ENCODE measurements at places on chromosomes 1 and 21. TPM values are rescaled to one million over a fixed set of nuclear protein-coding genes. Genes with fewer than 3 reads are reported as not detected.

Gene UTP11
- total RNA-seq = 60.5 TPM

DNA sequence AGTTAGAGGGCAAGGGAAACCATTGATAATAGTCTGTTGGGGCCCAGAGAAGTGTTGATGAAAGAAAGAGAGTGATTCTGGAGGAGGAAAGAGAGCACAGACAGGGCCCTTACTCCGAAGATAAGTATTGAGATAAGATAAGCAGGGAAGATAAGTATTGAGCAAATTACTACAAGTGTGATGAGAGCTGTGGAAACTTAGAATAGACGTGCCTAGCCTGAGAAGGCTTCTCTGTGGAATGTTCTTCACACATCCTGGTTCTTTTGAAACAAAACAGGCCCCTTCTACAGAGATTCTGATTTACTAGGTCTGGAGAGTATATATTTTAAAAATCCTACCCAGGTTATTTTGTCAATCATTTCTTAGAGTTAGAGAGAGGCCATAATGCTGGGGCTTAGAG is 26.4 kb downstream of the FNBP1L start:
- DNase-seq = no peak

DNA sequence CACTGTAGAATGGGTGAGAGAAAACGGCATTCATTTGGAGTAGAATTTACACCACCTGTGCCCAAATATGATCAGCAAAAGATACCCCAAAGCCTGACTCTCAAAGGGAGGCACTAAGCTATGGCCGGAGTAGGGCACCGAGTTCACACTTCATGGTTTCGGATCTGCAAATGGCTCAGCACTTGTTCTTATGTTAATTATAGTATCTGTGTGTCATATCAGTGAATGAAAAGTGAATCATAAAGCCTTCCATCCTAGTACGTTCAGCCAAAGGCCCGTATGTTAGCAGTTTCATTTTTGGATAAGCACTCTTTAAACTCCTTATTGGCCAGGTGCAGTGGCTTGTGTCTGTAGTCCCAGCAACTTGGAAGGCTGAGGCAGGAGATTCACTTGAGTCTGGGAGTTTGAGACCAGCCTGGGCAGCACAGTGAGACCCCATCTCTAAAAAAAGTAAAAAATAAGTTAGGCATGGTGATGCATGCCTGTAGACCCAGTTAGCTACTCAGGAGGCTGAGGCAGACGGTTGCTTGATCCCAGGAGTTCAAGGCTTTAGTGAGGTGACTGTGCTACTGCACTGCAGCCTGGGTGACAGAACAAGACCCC is 4.9 kb upstream of the CORT start:
- no peak for DNase-seq

Gene CNR2
- not detected for total RNA-seq

Gene RPTN
- not detected for total RNA-seq

DNA sequence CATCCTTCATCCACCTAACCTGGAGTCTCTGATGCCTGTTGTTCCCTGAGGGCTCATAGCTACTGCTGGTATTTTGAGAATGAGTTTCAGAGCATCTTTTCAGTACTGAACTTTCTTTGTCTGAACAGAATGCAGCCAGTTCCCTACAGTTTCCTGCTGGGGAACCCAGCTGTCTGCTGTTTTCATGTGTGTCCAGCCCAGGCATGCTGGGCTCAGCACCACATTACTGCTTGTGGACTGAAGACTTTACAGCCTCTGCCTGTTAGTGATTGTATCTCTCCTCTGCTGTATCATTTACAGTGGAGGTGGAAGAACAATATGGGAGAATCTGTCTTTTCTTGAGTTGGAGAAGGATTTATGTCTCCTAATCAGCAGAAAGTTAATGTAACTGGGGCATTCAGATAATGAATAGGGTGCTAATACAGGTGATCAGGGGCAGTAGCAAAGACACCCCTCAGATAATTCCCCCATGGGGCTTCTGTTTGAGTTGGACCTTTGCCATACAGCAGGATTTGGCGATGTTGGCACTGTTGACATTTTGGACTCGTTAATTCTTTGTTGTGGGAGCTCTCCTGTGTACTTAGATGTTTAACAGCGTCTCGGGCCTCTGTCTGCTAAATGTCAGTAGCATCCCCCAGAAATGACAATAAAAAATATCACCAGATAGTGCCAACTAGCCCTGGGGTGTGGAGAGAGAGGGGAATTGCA is 207.7 kb downstream of the HHAT start:
- peak; percentile 62 for DNase-seq

Gene OR2L5
- total RNA-seq = not detected

GRCh38 chr1:1517973-1518620 is 6.1 kb downstream of the ATAD3A start:
- no peak for DNase-seq

Gene KCNC4
- total RNA-seq = 4.8 TPM

DNA sequence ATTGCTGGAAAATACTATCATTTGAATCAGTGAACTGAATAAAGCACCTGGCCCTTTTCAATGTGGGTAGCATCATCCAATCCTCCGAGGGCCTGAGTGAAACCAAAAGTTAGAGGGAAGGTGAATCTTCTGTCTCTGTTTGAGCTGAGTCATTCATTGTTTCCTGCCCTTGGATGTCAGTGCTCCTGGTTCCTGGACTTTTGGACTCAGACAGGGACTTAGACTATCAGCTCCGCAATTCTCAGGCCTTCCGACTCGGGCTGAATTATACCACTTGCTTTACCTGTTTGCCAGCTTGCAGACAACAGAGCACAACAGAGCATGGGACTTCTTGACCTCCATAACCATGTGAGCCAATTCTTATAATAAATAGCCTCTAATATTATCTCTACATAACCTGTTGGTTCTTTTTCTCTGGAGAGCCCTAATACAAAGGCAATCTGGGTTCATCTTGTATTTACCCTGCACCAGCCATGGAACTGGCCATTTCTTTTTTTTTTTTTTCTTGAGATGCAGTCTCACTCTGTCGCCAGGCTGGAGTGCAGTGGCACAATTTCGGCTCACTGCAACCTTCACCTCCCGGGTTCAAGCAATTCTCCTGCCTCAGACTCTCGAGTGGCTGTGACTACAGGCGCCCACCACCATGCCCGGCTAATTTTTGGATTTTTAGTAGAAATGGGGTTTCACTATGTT is 19.2 kb upstream of the VASH2 start:
- no peak for DNase-seq

Gene SIM2
- total RNA-seq = 4.7 TPM

GRCh38 chr1:245153081-245153551 is 1.7 kb upstream of the KIF26B start:
- peak; percentile 92 for DNase-seq

DNA sequence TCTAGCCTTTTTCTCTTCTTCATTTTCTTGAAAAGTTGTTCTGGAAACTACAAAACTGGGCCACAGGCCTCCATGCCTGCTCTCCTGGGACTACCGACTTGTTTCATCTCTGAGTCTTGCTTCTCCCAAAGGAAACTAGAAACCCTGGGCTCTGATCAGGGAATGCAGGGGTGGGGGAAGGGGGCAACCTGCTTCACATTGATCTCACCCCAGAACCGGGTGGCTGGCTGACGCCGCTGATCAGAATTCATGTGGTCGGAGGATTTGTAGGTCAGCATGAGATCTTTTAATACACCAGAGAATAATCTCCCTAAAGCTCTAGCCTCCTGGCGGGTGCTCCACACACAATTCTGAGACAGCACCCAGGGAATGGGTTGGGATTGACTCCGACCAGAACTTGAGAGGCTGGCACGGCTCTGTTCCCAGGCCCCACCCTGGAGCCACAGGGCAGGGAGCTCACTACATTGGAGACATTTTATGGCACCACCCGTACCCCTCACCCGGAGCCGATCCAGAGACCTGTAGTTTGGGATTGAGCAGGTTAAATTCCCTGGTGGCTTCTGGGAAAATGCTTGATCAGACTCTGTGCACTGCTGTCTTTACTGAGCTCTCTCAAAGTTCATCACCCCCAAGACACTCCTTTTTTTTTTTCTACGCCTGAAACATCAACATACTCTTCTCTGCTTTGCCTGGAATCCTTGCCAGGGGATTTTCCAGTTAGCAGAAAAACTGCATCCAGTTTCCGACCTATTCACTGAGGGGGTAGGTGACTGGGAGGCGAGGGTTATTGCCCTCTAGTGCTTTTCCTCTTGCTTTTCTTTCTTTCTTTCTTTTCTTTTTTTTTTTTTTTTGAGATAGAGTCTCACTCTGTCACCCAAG is 12.2 kb upstream of the ARHGEF10L start:
- no peak for DNase-seq

DNA sequence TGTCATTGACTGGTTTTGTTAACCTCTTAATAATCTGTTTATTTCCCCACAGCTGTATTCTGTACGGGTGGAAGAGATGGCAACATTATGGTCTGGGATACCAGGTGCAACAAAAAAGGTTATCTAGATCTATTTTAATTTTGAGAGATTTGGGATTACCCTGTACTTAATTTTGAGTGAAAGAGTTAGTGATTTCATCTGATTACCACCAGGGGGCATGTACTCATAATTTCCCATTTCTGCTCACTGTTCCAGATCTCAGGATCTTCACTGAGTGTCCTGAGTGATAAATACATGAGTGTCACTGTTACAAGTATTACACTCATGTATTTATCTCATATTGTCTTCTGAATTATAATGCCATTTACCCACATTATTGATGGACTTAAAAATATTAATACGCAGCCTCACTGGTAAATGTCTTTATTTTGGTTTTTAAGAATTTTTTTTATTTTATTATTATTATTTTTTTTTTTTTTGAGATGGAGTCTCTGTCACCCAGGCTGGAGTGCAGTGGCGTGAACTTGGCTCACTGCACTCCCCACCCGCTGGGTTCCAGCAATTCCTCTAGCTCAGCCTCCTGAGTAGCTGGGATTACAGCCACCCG is 27.4 kb downstream of the DTL start:
- DNase-seq = peak; percentile 55

DNA sequence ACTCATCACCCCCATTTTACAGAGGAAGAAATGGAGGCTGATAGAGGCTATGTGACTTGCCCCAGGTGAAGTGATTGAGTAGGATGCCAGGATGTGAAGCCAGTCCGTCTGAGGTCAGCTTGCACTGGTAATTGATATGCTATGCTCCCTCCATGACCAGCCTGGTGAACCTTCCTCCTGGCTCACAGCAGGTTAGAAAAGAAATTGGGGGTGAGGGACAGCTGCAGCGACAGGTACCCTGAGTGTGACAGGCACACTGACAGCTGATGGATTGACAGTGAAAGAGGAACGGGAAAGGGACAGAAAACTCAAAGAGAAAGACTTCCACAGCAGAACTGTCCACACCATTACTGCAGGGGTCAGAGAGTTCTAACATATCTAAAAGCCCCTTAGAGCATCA is 102.1 kb downstream of the SUSD4 start:
- no peak for DNase-seq

GRCh38 chr21:15208786-15209185 is 144.0 kb upstream of the NRIP1 start:
- DNase-seq = no peak

DNA sequence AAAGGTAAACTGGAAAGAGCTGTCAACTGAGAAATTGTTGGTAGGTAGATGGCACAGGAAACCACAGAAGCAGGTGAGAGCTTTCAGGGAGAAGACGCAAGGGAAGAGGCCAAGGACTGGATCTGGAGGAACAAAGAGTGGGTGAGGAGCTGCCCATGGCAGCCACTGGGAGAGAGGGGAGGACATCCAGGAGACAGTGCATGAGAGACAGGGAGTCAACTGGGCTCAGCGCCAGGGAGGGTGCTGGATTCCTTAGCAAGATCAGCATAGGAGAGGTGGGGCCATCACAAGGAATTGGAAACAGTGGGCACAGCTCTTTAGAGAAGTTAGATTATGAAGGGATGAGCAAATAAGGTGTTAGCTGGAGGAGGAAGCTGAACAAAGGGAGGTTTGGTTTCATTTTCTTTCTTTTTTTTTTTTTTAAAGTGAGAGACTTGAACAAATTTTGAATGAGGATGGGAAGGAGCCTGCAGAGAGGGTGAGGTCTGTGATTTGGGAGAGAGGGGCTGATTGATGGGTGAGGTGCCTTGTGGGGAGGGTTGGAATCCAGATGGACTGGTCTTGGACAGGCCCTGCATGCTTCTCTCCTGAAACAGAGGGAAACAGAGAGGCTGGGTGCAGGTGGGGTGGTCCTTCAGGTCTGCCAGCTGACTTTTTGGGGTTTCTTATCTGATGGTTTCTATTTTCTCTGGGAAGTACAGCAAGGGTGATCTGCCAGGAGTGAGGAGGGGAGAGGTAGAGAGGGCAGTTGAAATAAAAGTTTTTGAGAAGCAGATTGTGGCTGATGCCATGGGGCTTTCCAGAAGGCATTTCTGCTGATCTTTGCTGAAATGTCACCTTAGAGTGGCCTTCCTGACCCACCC is 5.4 kb downstream of the CYP4B1 start:
- DNase-seq = no peak

Gene AADACL3
- not detected for total RNA-seq

DNA sequence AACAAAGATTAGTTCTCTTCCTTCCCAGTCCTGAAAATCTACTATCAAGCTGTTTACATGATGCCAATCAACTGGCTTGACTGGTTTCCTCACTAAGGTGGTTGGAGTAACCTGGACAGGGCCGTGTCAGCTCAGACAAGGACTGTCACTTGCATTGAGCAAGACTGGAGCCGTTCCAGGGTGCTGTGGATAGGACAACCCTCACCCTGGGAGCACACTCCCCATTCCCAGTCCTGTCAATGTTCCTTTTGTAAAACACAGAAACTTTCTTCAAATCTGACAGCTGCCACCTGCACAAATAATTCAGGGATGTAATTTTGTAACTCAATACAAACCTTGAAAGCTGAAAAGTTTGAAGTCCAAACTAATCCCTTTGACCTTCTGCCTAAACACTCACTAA is 31.4 kb downstream of the PLPP3 start:
- DNase-seq = no peak

DNA sequence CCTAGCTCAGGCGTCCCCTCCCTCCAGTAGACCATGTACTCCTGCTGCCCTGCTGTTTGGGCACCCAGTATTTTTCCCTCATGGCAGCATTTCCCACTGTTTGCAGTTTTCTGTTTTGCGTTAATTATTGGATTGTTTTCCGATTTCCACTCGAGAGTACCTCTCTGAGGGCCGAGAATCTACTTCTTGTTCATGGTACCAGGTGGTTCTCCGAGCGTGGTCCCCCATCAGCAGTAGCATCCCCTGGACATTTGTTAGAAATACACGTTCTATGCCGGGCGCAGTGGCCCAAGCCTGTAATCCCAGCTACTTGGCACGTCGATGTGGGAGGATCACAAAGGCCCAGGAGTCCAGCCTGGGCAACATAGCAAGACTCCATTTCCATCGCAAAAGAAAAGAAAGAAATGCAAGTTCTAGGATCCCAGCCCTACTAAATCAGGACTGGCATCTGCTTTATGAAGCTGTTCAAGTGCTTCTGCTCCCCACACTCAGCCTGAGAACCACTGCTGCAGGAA is 690 bp downstream of the RRP1 start:
- peak; percentile 14 for DNase-seq

DNA sequence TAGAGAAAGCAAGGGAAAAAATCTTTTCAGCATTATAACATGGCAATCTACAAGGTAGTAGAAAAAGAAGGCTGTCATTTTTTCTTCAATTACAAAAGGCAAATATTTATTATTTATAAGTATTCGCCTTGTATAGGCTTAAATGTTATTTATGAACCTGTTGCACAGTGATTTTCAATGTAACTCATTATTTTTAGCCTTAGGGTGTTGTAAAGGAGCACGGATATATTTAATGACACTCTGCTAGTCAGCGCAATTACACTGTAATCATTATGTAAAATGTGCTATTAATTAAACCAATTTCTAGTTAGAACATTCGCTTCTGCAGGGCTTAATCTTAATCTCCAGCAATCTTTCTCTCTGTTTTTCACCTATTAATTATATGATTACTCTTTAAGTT is 145.0 kb downstream of the ATG4C start:
- DNase-seq = no peak

GRCh38 chr1:47624531-47624930 is 186.7 kb downstream of the FOXD2 start:
- no peak for DNase-seq

- no peak for DNase-seq
These were observed 14.2 kb downstream of the VPS13D start for GRCh38 chr1:12244078-12244477.
